ENCODE measurements at places on chromosomes 16 and 17.

DNA sequence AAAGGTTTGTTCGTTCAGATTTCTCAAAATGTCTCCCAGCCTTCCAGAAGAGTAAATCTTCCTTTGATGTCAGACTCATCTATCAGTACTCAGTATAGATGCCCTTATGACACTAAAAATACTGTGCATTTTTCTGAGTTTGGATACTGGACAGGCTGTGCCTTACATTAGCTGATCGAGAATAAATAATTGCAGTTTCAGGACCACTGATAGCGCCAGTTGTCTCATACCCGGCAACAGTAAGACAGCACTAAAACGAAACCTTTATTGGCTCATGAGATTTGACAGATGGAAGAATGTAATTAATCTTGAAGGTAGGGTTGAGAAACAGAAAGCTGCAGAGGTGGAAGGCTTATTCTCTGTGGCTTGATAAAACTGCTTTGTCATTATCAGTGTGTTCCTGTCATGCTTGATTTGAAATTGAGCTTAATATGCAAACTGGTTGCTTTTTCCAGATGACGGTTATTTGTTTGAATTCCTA, 1.2 kb downstream of the ATP6V0A1 start:
- no peak for DNase-seq

DNA sequence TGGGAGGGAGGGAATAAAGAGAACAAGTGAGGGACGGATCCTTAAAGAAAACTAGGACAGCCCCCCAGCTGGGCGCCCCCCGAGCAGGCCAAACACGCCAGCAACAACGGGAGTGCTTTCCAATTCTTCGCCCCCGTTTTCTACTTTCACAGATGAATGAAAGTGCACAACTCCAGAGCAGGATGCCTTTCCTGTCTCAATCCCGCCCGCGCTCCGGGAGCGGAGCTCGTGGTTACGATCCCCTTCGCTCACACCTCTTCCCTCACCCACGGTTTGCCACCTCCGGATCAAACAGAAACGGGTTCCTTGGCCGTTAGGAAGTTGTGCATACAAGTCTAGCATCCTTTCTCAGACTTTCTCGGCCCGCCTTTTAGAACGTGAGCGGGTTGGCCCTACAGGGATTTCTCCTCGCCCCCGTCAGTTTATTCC, 680 bp downstream of the SKA2 start:
- DNase-seq, result peak; percentile 6

DNA sequence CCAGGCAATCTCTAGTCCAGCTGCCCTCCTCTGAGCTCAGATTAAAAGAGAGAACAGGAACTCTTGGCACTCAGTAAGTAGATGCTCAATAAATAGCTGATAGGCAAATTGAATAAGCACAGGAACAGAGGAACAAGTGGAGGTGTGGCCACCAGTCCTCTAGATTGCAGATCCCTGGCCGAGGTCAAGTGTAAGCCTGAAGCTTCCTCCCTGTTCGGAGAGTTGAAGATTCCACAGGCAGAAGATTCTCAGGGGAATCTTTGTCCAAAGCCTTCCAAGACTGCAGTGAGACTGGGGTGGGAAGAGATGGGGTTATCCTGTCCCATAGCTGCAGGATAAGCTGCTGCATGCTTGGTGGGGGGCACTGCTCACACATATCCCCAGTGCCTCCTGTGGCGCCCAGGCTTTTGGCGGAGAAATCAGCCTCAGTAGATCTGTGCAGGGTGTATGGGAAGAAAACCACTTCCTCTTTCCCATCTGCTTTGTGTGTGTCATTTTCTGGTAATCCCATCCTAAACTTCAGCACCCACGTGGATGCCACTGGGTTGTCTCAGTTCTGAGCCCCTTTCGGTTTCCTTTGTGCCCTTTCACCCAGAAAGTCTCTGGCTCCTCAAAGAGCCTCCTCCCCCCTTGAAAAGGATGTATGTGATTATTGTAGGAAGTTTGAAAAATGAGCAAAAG, 12.1 kb downstream of the CD300A start:
- no peak for DNase-seq

DNA sequence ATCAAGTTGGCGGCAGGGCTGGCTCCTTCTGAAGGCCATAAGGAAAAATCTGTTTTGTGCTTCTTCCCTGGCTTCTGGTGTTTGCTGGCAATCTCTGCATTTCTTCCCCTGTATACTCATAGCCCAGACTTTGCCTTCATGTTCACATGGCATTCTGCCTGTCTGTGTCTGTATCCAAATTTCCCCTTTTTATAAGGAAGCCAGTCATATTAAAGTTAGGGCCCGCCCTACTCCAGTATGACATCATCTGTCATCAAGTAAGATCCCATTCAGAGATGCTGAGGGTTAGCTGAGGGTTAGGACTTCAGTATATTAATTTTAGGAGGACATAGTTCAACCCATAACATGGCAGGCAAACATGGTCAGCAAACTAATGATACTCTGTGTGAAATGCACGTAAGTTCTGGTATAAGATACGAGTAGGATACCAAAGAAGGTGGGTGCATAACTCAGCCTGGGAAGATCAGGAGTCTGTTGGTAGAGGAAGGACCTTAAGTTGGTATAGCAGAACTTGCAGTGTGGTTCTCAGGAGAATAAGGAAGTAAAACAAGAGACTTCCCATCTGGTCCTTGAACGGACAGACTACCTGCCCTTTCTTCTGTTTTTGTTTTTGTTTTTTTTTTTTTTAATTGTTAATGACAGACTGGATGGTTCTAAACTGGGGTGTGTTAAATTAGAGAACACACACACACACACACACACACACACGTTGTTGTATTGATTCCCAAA, 13.9 kb downstream of the MAP2K6 start:
- no peak for DNase-seq

DNA sequence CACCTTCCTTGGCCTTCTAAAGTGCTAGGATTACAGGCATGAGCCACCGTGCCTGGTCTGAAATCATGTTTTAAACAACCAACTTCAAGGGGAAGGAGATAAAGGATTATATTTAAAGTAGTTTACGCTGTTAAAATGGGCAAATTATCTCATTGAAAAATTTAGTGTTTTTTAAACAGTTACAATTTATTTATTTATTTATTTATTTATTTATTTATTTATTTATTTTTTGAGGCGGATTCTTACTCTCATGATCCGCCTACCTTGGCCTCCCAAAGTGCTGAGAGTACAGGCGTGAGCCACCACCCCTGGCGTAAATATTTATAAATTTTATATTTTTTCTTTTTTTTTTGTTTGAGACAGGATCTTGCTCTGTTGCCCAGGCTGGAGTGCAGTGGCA, 22.2 kb downstream of the CDK12 start:
- no peak for DNase-seq

DNA sequence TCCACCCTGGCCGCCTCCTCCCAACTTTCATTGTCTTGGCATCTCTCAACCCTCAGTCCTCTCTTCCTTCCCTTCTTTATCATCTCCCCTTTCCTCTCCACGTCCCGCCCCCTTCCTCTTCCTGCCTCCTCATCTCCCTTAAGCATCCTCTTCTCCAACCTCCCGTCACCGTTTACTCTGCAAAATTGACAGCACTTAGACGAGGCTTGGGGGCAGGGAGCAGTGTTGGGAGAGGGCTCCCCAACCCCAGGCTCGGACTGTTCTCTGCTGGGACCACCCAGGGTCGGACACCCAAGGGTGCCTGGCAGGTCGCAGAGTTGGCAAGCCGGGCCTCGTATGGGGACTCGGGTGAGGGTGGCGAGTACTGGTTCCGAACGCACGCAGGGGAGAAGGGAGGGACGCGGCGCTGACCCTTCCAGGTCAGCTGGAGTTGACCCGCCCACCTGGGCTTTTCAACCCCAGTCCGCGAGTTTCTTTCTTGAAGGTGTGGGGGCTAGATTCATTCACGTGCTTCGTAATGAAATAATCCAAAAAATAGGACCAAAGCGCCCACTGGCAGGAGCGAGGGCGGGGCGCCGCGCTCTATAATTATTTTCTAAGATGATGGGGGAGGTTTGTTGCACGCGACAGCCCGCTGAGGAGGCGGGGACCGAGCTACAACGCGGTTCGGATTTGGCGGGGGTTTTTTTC, 775 bp upstream of the PAGR1 start:
- no peak for DNase-seq
